ENCODE measurements at places on chromosomes 5 and 9.

DNA sequence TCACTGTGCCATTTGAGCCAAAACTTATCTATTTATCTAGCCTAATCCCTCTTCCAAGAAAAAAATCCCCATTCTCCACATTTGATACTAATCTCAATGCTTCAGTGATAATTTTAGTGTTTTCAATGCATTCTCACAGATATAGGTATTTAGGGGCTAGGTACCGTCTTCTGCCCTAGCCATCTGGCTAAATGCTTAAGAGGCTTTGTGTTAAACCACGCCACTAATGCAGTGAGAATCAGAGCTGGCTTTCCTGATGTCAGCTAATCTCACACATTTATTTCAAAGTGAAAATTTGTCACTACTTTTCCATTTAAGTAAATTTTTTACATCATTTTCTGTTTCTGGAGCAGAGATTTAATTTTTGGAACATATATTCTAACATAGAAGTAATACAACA, 479.7 kb downstream of the MAN2A1 start:
- no peak for DNase-seq

- no peak for DNase-seq
Observed at GRCh38 chr9:15509931-15510788, 610 bp downstream of the PSIP1 start.

DNA sequence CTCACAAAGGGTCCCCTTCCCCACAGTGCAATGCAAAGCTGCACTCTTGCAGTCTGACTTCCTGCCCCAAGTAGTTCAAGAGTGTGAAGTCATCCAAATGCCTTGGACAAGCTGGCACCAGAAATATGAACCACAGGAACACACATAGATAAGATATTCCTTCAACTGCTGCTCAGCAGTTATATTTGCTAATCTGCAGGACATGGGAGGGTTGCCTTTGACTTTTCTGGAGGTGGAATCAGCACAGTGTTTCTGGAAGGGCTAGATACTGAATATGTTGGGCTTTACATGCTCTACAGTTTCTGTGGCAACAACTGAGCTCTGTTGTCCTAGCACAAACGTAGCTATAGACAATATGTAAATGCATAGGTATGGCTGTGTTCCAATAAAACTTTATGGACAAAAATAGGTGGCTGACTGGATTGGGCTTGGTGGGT, 96.7 kb upstream of the PCA3 start:
- no peak for DNase-seq

- DNase-seq: no peak
Observed at GRCh38 chr9:107784235-107784958, 294.8 kb upstream of the KLF4 start.

DNA sequence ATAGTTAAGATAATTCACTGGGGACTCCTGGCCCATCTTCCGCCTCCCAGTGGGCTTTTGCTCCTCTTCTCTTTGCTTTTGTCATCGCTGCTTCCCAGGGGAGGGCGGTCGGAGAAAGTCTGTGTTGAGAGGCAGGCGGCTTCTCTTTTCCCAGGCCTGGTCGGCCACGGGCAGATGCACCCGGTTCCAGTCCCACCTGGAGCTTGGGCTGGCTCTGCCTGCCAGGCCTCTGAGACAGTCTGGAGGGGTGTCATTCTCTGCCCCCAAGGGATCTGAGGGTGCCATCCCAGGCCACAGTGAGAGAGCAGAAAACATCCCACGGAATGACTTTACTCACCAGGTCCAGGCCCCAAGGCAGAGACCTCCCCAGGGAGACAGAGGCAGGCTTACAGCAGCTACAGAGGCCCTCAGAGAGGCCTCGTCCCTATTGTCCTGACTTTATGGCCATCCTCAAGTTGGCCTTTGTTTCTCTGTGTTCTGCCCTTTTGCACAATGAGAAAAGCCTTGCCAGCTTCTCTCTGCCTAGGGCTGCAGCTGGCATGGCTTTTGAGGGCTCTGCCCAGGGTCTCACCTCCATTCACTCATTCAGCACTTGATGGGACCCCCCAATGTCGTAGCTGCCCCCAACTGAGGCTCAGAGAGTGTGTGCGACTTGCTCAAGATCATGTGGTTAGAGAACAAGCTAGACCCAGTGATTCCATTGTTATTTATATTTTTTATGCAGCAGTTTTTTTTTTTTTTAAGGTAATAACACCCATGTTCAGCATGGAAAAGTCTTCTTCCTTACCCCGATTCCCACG, 44.2 kb upstream of the BOD1 start:
- DNase-seq: no peak

DNA sequence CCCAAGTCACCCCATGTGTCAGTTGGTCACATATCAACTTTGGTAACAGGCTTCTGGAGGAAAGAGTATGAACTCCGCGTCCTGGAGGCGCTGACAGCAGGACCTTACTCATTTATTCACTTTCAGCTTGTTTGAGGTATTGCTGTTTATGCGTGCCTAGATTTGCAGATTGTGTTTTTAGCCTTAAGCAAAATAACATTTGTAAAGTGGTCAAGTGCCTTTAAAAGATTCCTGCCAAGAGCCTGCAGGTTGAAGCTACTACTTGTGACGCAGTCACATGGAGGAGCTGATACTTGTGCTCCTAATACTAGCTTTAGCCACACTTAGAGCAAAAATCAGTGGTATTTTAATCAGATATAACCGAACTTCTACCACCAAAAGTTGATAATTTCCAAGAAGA, 351.3 kb downstream of the ADGRV1 start:
- no peak for DNase-seq

- DNase-seq: no peak
Observed at GRCh38 chr5:38595132-38595745, 38.8 kb upstream of the LIFR start.

DNA sequence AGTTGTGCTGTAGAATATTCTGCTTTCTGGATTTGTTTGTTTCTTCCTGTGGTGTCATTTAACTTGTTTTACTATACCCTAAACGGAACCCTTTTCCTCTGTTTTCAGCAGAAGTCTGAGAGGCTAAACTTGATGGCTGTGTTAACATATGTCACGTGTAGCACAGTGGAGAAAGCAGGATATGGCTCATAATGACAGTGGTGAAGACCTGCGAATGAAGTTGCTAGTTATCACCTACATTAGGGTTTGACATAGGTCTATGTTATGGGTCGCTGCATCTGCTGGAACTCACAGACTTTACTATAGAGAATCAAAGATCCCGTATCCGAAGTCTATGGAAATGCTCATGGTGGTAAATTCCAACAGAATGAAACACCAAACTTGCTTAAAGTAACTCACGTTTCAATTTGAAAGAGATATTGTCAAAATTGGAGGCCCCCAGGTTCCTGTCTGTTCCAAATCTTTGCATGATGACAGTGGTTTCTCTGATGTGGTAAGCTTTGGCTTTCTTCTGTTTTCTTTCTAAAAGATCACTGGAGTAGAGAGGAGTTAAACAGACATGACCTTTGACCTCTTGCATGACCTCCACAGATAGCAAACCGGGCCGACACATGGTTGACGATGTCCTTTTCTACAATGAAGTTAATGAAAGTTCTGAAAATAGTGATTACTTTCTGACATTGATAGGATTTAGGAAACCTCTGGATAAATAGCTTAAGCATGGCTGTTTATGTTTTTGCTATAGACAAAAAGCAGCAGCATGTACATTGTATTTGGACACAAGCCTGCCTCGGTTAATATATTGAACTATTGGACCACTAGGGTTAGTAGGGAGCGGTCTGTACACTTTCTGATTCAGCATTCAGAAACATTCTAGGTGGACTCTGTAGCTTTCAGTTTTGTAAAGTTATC, 3.1 kb upstream of the CATSPER3 start:
- DNase-seq: no peak

- DNase-seq: no peak
Observed at GRCh38 chr9:127447416-127448111, 3.6 kb downstream of the RPL12 start.

DNA sequence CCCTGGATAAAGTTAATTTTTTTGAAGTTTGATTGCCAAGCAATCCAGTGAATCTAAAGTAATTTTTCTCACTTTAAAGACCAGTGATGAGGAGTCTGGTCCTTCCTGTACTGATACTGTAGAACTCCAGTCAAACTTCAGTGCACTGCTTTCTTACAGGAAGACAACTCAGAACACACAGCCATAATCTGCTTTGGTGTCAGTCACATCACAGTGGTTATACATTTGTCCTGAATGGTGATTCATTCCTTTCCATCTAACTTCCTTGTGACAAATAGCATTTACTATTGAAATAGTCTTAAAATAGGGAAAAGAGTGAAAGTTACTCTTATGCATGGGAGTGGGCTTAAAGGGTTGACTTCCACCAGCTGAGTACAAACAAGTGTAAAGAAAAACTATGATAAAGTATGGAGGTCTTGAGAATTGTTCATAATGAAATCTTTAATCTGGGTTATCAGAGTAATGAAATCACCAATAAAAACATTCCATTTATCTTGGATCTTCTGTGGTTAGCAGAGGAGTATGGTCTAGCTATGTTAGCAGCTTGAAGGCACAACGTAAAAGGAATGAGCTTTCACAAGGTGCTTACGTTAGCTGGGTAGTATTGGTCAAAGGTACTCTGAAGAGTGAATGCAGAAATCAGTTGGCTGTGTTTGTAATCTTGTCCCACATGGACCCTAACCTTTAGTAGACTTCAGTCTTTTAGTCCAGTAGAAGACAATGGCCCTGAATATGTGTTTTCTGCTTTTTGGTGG, 41.5 kb downstream of the DCP2 start:
- no peak for DNase-seq

GRCh38 chr9:122951056-122951455, 10.2 kb downstream of the RABGAP1 start:
- DNase-seq: no peak

GRCh38 chr5:30574761-30575160, 618.7 kb upstream of the CDH6 start:
- no peak for DNase-seq

DNA sequence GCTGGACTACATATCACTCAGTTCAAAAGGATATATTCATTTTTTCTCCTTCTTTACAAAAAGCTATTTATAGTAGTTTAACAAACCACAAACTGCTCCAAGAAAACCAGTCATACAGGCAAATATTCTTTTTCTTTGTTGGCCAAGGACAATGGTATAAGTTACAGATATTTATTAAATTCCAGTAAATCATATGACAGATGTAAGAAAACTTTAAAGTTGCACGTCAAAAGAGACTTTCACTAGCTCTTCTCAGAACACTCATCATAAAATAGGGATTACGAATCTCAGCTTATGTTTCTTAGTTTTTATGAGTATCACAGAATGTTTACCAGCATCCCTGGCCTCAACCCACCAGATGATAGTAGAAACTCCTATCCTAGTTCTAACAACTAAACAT, 67.2 kb downstream of the ANKRD31 start:
- DNase-seq: no peak

DNA sequence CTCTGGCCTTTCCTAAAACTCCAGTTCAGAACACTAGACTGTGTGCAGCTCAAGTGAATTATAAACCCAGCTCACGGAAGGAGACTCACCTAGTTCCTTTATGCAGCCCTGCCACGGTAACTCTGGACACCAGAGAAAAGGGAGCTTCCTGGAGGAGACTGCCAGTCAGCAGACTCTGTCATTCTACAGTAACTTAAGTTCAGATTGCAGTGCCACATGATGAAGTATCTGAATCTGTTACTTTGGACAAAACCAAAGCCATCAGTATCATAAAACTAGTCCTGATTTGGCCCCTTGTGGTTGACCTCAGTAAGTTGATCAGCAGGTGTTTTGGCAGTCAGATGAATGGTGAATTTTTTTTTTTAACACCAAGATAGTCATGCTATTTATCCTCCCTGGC, 2.7 kb downstream of the MTRR start:
- DNase-seq: no peak

DNA sequence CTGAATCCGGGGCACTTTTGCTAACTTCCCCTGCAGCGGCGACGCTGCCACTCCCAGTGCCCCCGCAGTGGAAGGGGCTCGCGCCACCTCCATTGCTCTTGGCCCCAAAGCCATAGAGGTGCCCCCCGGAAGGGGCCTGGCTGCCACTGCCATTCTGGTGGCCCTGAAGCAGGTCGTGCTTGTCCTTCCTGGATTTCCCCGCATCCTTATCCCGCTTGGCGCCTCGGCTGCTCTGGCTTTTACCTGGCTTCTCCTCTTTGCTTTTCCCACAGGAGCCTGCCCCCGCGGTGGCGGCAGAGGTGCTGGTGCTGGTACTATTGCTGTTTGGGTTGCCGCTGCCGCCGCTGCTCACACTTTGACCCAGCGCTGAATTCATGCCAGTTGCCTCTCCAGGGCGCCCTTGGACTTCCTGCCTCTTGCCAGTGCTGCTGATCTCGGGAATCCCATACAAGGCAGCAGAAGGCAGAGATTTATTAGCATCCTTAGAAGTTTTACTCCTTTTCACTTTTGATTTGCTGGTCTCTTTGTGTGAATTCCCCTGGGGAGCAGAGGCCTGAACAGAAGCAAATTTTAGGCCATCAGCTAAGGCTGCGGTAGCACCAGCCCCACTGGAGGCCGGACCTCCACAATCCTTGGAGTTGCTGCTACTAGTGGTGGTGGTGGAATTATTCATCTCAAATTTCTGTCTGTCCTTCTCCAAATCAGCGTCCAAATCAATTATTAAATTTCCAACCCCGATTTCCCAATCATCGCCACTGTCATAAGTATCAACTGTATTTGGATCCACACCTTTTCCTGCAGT, 2.1 kb downstream of the ZNF608 start:
- no peak for DNase-seq

DNA sequence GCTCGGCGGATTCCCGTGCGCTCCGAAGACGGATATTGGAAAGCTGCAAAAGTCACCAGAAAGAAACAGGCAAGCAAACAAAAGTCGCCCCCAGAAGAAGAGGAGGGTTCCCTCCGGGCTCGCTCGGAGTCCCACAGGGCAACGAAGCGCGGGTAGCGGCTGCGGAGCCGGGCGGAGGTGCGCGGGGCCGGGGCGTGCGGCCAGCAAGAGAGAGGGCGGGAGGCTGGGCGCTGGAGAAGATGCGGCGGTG, at the start of gene FBN2:
TSS of gene FBN2 (minus strand) at position 246 of the 250 bp plus-strand sequence. CDS start 642 bp downstream, outside the sequence.
- no peak for DNase-seq

DNA sequence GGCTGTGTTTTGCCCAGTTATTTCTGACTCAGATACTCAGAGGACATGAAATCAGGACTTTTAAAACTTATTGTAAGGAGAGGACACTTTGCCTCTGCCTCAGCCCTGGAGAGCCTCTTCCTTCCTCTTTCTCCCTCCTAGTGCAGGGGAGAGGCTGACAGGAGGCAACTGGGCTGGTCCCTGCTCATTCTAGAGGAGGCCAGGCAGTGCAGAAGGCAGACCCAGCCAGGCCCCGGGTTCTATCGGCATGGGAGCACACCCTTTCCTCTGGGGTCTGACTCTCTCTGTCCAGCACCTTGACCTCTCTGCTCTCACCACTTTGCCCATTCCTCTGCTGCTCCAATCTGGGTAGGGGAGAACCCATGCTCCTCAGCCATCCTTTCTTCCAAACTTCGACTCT, 16.0 kb upstream of the SMIM32 start:
- no peak for DNase-seq

Data from NCI-H1930 (cell line).